GM13976 (cell line): ENCODE measurements at places on chromosomes 11 and 22.
A peak's percentile ranks its signal among the peaks of the same experiment; 100 is the strongest.

GRCh38 chr11:87722756-87723565 is 452.3 kb downstream of the RAB38 start:
- peak; percentile 15 for DNase-seq

- no peak for DNase-seq
Measured at GRCh38 chr22:43829904-43830851, 18.1 kb upstream of the EFCAB6 start.

DNA sequence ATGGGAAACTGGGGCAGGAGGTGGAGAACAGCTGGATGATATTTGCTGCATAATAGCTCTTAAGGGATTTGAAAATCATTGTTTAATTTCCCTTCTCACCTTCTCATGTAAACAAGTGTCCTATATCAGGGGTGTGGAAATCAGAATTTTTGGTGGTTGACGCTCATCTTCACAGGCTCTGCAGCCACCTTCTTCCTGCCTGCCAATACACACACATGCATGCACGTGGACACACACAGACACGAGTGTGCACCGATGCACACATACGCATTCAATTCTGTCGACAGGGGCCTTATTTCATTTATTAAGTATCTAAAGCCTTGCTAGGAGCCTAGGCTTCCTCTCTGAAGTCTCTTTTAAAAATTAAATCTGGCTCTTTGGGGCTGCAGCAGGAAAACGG is 349.4 kb upstream of the NCAM1 start:
- DNase-seq = no peak

DNA sequence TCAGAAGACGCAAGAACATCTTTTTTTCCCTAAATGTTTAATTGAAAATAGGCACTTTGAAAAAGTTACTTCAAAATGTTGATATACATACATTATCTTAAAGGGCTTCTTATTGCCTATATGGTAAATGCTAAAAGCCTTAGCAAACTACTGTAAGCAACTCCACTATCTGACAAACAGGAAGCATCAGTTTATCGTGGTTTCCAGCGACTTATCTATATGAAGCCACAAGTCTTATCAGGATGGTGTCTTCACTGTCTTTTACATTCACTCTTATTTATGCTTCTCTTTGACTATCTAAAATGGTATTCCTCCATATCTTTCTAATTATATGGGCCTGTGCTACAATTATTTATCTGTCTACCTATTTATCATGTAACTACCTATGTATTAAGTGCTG is 2091.9 kb downstream of the LRRC4C start:
- DNase-seq = no peak
